Hepatocyte (in vitro differentiated cells): ENCODE measurements at places on chromosomes 1 and 21. TPM values are rescaled to one million over a fixed set of nuclear protein-coding genes. Genes with fewer than 3 reads are reported as not detected.
A peak's percentile ranks its signal among the peaks of the same experiment; 100 is the strongest.

DNA sequence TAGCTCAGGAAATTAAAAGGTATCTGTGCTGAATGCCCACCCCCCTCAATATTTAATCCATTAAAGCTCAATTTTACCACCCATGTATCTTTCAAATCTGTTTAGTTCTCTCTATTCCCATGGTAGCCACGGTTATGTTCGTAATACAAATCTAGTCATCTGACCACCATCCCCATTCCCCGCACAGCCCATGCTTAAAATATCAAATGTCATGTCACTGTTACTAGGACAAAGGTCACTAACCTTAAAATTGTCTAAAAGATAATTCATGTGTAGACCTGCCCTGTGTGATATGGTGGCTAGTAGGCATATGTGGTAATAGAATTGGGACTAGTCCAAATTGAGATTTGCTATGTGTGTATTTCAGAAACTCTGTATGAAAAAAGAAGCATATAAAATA is 728.5 kb upstream of the B3GALT2 start:
- no peak for DNase-seq

- peak; percentile 72 for DNase-seq
These were observed 27.4 kb downstream of the SYF2 start for GRCh38 chr1:25204797-25205480.

DNA sequence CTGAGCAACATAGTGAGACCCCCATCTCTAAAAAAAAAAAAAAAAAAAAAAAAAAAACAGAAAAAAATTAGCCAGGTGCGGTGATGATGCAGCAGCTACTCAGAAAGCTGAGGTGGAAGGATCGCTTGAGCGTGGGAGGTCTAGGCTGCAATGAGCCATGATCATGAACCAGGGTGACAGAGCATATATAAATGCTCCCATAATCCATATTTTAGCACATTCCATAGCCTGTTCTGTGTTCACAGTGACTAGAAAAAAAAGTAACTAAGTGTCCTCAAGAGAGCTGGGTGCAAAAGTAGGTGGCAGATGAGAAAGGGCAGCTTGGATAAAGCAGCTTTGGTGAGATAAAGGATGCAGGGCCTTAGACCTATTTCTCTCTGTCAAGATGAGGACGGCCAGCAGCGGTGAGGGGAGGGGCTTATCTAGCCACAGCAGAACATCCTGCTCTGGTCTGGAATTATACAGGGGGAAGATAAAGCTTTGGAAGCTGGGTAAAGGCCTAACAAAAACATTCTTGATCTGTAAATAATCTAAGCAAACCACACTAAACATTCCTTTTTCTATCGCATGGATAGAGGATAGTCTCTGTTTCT is 205.3 kb downstream of the DAB1 start:
- DNase-seq, result peak; percentile 51

The LRRC8C gene
- 0.70 and 1.1 TPM in 2 replicates for polyA plus RNA-seq
